ENCODE measurements at places on chromosomes 6 and 20. TPM values are rescaled to one million over a fixed set of nuclear protein-coding genes. Genes with fewer than 3 reads are reported as not detected.

- H3K4me3 ChIP-seq = no peak overlapping the region
- H3K27ac ChIP-seq = no peak overlapping the region
- H3K27me3 ChIP-seq = no peaks in the 10 kb centered on the region
- DNase-seq = peak; percentile 35
- peaks cover 4% of the 10 kb centered on the region for H3K4me1 ChIP-seq
- no peaks in the 10 kb centered on the region for H3K36me3 ChIP-seq
These were observed 140.3 kb upstream of the TCF21 start for GRCh38 chr6:133748628-133749027.

DNA sequence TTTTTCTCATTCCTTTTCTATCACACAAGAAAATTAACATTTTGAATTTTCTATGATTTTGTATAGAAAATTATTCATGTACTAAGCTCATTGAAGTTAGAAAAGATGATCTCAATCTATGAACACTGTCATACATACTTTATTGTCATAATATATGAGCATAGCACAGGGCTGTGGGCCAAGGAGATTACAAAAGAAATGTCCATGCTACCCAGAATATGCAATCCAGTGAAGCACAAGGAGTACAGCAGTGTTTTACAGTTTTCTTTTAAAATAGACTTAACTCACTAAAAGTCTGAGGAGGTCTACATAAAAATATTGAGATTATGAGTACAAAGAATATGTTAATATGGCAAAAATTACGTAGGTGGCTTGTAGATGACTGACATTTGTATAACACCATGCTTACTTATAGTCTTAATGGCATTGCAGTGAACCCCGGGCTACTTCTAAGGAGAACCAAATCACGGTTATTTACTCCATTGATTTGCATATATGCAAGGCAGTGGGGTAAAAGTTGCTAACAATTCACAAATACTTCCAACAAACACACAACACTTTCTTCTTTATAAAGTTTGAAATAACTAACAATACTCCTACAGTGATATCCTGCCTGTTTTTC, 257.1 kb downstream of the BCKDHB start:
- DNase-seq = no peak
- H3K4me1 ChIP-seq = no peaks in the 10 kb centered on the region
- H3K27me3 ChIP-seq = no peaks in the 10 kb centered on the region

DNA sequence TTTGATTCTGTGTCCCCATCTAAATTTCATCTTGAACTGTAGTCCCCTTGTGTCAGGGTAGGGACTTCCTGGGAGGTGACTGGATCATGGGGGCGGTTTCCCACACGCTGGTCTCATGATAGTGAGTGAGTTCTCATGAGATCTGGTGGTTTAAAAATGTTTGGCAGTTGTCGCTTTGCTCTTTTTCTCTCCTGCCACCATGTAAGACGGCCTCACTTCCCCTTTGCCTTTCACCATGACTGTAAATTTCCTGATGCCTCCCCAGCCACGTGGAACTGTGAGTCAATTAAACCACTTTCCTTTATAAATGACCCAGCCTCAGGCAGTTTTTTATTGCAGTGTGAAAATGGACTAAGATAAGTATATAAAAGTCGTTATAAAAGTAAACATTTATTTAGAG, 80.5 kb upstream of the SGK1 start:
- no peaks in the 10 kb centered on the region for H3K36me3 ChIP-seq
- DNase-seq = no peak
- H3K27me3 ChIP-seq = no peaks in the 10 kb centered on the region
- no peak overlapping the region for H3K4me3 ChIP-seq
- no peaks in the 10 kb centered on the region for H3K4me1 ChIP-seq
- no peak overlapping the region for H3K27ac ChIP-seq

DNA sequence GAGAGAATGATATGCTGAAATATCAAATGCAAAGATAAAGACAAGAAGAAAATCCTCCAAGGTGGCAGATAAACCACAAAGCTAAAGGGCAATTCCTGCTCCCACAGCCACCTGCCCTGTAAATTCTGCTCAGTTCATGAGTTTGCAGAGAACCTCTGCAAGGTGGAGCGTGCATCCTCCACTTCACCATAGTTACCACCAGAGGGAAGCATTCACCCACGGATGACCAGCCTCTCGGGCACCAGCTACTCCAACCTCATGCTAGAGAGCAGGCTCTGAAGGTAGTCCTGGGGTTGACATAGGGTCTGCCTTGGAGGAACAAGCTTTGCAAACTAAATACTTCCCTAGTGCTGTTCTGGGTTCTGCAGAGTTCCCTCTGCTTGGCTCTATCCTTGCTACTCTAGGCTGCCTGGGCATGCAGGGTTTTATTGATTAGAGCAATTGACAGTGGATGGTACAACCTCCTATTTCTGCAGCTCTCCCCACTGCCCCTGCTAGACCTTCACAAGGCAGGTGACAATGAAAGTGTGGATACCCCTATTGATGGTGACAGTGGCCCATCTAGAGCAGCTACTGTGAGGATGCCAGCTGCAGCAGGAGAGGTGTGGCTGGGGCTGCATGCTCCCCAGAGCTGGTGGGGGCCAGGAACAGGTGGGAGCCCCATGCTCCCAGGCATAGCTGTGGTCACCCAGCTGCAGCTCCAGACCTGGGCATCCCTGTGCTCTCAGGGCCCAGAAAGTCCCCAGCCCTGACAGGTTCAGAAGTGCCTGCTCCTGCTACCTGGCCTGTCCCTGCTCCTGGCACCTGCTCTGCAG, 51.1 kb downstream of the GGTLC1 start:
- H3K4me1 ChIP-seq = no peaks in the 10 kb centered on the region
- no peak overlapping the region for H3K27ac ChIP-seq
- no peaks in the 10 kb centered on the region for H3K36me3 ChIP-seq
- DNase-seq = peak; percentile 83
- no peak overlapping the region for H3K4me3 ChIP-seq

DNA sequence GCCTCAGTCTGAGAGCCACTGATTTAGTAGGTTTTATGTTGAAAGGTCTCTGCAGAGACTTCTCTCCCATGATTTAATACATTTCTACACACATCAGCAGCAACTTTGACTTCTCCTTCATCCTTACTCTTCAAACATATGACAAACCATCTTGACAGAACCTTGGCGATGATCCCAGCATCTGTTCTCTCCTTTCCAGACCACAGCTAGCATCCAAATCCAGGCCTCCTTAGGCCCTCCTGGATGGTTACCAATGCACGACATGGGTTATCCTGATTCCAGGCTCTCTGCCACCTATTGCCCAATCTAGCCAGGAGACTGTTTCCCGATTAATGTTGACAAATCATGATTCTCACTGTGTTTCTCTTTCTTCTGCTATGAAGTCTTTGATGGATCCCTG, 16.8 kb downstream of the LAMA4 start:
- DNase-seq = no peak
- H3K36me3 ChIP-seq = no peaks in the 10 kb centered on the region
- H3K4me1 ChIP-seq = no peaks in the 10 kb centered on the region
- no peaks in the 10 kb centered on the region for H3K27me3 ChIP-seq

- H3K27me3 ChIP-seq = peaks cover 28% of the 10 kb centered on the region
- H3K27ac ChIP-seq = no peak overlapping the region
- no peak overlapping the region for H3K4me3 ChIP-seq
- H3K4me1 ChIP-seq = no peaks in the 10 kb centered on the region
- no peaks in the 10 kb centered on the region for H3K36me3 ChIP-seq
- DNase-seq = no peak
These were observed 12.9 kb downstream of the PRSS16 start for GRCh38 chr6:27260369-27260768.

DNA sequence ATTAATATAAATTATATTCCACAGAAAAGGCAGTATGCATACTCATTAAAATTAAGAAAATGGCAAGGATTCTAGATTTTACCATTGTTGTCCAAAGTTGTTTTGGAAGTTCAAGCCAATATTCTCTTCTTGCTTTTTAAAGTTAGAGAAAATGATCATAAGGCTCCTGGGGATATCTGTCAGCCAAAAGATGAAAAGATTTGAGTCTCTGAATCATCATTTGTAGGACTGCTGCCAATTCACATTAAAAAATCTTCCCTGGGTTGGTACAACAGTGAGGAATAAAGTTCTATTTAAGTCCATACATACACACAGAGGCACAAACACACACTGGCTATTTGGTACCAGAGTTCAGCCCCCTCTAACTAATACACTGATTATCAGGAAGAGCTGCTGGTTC, 620.1 kb downstream of the COL12A1 start:
- H3K27ac ChIP-seq = no peak overlapping the region
- no peaks in the 10 kb centered on the region for H3K36me3 ChIP-seq
- no peaks in the 10 kb centered on the region for H3K4me1 ChIP-seq
- no peak for DNase-seq
- no peaks in the 10 kb centered on the region for H3K27me3 ChIP-seq
- no peak overlapping the region for H3K4me3 ChIP-seq

GRCh38 chr6:27092316-27092692, 155.2 kb upstream of the PRSS16 start:
- no peaks in the 10 kb centered on the region for H3K36me3 ChIP-seq
- H3K4me3 ChIP-seq = no peak overlapping the region

DNA sequence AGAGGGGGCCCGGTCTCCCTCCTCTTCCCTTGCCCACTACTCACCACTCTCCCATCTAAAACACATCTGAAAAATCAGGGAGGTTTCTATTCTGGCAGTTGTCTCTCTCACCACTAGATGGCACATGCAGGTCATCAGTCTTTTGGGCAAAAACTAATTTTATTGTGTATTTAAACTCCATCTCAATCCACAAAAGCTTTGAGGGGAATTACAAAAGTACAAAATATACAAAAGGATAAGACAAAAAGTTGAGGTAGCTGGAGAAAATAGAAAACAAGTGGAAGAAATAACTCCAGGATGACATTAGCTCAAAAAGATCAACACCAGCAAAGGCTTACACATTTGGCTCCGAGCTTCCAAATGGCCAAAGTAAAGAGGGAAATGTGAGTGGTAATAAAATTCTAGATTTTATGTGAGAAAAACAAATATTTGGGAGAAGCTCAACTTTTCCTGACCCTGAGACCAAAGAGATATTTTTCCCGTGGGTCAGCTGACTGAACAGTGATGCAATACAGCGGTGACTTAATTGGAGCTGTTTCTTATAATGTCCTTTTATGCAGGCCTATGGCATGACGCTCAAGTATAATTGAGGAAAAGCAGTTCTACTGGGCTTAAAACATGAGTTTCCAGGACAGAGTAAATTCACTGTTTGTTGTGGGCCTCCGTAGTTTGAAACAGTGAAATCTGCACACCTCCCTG, 79.8 kb upstream of the CHD6 start:
- H3K36me3 ChIP-seq = no peaks in the 10 kb centered on the region
- H3K27ac ChIP-seq = no peak overlapping the region
- H3K27me3 ChIP-seq = no peaks in the 10 kb centered on the region
- no peak overlapping the region for H3K4me3 ChIP-seq
- no peak for DNase-seq

GRCh38 chr6:168418711-168419121, 22.3 kb upstream of the SMOC2 start:
- no peaks in the 10 kb centered on the region for H3K27me3 ChIP-seq
- peak; percentile 79 for DNase-seq
- no peaks in the 10 kb centered on the region for H3K36me3 ChIP-seq
- H3K4me3 ChIP-seq = no peak overlapping the region
- peaks cover 7% of the 10 kb centered on the region for H3K4me1 ChIP-seq

- H3K4me3 ChIP-seq = peak overlapping the region; percentile 49
- no peaks in the 10 kb centered on the region for H3K4me1 ChIP-seq
- no peak overlapping the region for H3K27ac ChIP-seq
These were observed 230.0 kb upstream of the BTBD3 start for GRCh38 chr20:11687546-11688292.

GRCh38 chr6:28867086-28867409, 56.7 kb downstream of the TRIM27 start:
- peak overlapping the region; percentile 81 for H3K4me3 ChIP-seq
- no peak for DNase-seq
- H3K27ac ChIP-seq = no peak overlapping the region
- no peaks in the 10 kb centered on the region for H3K27me3 ChIP-seq
- no peaks in the 10 kb centered on the region for H3K4me1 ChIP-seq
- H3K36me3 ChIP-seq = no peaks in the 10 kb centered on the region

DNA sequence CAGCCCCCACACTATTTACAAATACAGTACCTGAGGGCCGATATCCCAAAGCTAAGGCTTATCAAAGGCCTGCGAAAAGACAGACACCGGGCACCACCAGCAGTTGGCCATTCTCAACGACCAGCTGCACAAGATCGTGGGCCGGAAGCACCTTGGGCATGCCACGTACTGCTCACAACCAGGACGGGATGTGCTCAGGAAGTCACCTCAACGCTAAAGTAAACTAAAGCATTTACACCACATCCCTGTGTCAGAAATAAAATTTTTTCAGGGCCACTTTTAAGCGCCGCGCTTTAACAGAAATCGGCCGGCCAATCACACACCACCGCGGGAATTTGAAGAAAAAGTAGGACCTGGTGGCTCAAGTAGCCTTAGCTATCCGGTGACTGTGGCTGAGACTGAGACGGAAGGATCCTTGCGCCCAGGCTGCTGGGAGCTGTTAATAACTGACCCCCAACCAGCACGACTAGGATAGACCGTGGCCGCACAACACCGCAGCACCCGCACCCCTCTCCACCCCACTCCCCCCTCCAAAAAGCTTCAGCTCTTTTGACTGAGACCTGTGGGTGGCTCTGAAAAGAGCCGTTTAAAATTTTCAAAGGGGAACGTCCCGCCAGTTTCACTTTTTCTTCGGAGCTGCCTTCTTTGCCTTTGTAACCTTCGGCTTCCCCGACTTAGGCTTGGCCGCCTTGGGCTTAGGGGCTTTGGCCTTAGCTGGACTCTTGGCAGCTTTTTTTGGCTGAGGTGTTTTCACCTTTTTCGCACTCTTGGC, 131.2 kb upstream of the BTN3A2 start:
- no peaks in the 10 kb centered on the region for H3K27me3 ChIP-seq
- DNase-seq = peak; percentile 79
- H3K4me3 ChIP-seq = peak overlapping the region; percentile 63

DNA sequence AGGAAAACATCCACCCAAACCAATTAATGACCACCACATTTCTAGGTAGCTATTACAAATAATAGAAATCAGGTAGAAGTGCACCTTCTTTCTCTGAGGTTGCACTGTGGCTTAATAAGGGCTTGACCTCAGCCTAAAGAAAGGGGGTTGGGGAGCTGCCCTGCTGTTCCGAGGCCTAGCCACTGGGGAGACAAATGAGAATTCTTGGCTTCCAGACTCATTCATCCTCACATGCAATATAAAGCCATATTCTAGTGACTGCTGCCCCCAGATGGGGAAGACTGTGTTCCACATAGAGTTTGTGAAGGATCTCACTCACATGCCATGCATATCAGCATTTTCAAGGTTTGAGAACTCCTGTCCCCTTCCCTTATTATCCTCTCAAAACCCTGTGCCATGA, 22.9 kb downstream of the SAYSD1 start:
- no peak for DNase-seq
- no peak overlapping the region for H3K4me3 ChIP-seq
- H3K36me3 ChIP-seq = no peaks in the 10 kb centered on the region
- H3K4me1 ChIP-seq = no peaks in the 10 kb centered on the region
- H3K27ac ChIP-seq = no peak overlapping the region

- H3K4me3 ChIP-seq = no peak overlapping the region
- H3K27ac ChIP-seq = no peak overlapping the region
- H3K36me3 ChIP-seq = no peaks in the 10 kb centered on the region
- no peaks in the 10 kb centered on the region for H3K4me1 ChIP-seq
- H3K27me3 ChIP-seq = no peaks in the 10 kb centered on the region
- DNase-seq = no peak
These were observed 47.5 kb upstream of the PROKR2 start for GRCh38 chr20:5364136-5364821.

- H3K4me3 ChIP-seq = no peak overlapping the region
- no peak overlapping the region for H3K27ac ChIP-seq
- DNase-seq = no peak
- H3K4me1 ChIP-seq = peaks cover 40% of the 10 kb centered on the region
- H3K36me3 ChIP-seq = no peaks in the 10 kb centered on the region
These were observed 1.5 kb downstream of the EPB41L1 start for GRCh38 chr20:36155991-36156390.

Gene OR12D3
- total RNA-seq = not detected

Gene ATP5F1E
- 67.7 TPM for total RNA-seq

Gene HAO1
- not detected for total RNA-seq

Gene LY6G6F
- total RNA-seq = not detected

Gene TRIM38
- total RNA-seq = 27.9 TPM

All from kidney (tissue), 22 donors.